ENCODE measurements at places on chromosomes 12 and 14.

GRCh38 chr12:129772501-129773493 lies 131.0 kb downstream of the TMEM132D start:
- DNase-seq = no peak

GRCh38 chr12:6093764-6094163 lies 30.7 kb downstream of the VWF start:
- DNase-seq = no peak

- DNase-seq = peak; percentile 68
These were observed 6.0 kb downstream of the DMAC2L start for GRCh38 chr14:50318031-50318626.

DNA sequence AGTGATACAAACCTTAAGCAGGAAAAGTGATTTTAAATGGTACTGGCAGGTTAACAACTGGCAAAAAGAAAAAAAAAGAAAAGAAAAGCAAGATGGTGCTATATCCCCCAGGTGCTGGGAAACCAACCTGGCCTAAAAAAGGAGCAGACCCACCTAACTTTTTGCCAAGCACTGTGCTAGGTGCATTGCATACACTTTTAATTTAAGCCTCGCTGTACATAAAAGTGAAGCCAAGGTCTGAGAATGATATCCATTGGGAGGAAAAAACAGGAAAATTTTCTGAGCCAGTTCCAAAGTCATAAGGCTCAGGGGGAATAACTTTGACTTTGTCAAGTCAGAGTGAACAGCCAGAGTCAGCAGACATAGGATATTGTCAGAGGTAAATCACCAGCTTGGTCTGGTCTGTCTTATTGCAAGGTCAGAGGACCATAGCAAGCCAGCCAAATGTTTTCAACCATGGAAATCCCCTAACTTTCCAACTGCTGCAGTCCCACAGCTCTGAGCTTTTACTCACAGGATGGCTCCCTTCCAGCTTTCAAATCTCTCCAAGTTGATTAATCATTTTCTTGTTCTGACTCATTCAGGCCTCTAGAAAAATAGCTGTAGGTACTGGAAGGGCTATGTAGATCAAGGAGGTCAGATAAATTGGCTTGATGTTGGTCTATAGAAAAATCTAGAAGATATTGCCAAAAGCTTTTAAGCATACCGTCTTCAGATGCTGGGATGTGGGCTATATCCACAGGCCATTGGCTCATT lies 412.9 kb downstream of the RAD51B start:
- peak; percentile 98 for DNase-seq

DNA sequence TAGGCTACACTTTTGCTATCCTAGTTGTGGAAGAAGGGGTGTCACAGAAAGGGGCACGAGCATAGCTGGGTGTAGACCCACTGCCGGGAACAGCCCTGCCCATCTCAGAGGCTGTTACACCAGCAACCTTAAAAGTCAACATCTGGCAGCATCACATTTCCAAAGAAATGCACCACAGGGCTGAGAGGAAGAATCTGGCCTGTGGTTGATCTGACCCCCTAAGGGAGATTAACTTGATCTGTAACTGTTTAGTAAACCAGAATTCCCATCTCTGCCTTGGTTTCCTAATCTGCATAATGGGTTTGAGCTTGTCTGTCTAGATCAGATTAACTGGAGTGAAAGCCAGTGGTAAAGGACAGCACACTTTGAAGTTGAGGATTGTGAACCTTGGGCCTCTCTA lies 1.3 kb downstream of the LRP1-AS start:
- DNase-seq = no peak

GRCh38 chr12:120381752-120382419 lies 12.9 kb upstream of the MSI1 start:
- no peak for DNase-seq

GRCh38 chr12:123907726-123908476 lies 64.7 kb downstream of the CCDC92 start:
- peak; percentile 31 for DNase-seq

- no peak for DNase-seq
These were observed 119.9 kb upstream of the PZP start for GRCh38 chr12:9328065-9328464.

DNA sequence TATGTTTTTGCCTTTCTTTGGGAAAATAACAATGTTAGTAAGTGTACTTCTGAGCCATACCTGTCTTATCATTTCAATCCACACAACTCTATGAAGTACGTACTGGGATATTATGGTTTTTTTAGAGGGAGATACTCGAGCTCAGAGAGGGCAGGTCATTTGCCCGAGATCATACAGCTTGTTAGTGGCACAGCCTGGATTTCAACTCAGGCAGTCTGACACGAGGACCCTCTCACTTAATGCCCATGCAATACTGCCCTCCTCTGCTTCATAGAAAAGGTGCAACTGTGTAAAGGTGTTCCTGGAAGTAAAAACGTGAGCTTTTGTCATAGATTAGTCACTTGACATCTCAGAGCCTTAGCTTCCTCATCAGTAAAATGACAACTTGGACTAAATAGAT lies 128.0 kb downstream of the NDUFA12 start:
- no peak for DNase-seq

- DNase-seq = no peak
These were observed 158.9 kb downstream of the CCDC91 start for GRCh38 chr12:28349196-28349595.

DNA sequence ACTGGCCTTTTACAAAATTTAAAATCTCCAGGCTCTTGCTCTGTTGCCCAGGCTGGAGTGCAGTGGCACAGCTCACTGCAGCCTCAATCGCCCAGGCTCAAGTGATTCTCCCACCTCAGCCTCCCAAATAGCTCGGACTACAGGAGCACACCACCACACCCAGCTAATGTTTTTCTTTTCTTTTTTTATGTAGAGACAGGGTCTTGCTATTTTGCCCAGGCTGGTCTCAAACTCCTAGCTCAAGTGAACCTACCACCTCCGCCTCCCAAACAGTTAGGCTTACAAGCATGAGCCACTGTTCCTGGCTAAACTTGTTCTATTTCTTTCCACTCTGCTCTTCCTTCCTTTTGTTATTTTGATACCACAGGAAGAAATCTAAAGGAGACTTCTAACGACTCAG lies 15.2 kb downstream of the SYNJ2BP start:
- DNase-seq = no peak

DNA sequence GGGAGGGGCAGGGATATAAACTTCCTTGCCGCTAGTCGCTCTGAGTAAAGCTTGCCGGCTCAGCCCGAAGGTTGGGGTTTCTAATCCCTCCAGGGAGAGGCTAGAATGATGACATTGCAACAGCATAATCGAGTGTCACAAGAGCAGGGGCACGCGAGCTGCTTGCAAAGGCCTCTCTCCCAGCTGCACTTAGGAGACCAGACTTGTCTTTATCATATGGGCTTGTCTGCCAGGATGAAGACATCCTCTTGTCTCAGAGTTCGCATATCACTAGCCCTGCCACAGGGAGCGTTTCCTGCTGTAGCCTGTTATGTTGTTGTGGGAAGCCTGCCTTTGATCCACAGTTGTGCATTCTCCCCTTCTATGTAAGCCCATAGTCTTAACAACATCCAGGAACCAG lies 180.0 kb downstream of the ESR2 start:
- DNase-seq = no peak

DNA sequence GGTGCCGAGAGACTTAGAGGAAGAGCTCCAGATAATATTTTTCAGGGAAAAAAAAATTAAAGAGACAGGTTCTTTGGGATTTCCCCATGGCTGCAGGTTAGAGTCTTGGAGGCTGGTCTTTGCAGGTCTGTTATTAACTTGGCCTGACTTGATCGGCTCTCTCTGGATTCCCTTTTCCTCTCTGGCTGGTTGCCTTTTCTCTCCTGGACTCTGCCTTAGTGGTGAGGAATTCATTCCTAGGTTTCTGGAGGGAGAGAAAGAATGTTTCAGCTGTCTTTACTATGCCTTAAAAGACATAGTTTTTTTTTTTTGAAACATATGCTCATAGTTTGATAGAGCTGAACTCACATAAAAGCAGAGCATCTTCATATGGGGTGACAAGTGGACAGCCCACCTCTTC lies 336.3 kb downstream of the BMP4 start:
- DNase-seq = no peak

- no peak for DNase-seq
These were observed 792 bp upstream of the SLC38A1 start for GRCh38 chr12:46269429-46270241.

GRCh38 chr12:50538182-50538581 lies 33.4 kb downstream of the DIP2B start:
- DNase-seq = peak; percentile 77

DNA sequence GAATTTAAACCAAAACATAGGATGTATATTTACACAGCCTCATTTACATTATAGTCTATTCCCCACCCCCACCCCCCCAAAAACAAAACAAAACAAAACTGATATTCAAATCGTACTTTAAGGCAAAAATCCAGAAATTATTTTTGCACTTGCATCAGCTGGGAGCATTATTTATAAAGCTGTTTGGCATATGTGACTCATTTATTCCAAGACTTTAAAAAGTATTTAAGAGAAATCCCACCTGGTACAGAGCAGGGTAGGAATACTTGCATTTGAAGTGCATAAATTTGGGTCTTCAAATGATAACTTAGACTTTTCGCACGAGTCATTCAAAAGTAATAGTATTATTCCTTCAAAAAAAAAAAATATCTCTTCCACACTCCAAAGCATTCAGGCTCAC lies 1.1 kb downstream of the KLHL28 start:
- DNase-seq = no peak

DNA sequence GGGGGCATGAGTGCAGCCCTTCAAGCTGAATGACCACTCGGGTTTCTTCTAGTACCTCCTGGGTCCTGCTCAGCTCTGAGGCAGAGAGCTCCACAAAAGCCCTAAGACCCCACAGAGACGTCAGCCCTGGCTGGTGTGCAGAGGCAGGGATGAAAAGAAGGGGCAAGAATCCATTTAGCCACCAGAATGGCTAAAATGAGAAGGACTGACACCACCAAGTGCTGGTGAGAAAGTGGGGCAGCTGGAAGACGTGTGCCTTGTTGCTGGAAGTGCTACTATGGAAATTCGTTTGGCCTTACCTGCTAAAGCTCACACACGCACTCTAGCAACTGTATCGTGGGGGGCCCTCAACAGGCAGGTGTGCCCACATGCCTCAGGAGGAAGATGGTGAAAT lies 26.7 kb downstream of the RILPL1 start:
- DNase-seq = no peak

DNA sequence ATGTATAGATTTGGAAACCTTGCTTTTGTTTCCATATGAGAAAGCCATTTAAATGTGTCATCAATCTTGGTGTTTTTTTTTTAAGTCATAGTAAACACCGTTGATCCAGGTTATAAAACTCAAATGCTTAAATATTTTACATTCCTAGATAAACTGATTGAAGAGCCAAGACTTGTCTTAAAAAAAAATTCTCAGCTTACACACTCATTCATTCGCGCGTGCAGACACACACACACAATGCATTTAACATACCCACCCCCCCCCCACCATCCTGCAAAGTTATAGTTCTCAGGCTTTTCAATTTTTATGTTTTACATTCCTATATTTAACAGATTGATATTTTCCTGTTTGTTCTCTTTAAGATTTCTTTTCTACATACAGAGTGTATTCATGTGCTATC lies 536.4 kb downstream of the PRKD1 start:
- no peak for DNase-seq

DNA sequence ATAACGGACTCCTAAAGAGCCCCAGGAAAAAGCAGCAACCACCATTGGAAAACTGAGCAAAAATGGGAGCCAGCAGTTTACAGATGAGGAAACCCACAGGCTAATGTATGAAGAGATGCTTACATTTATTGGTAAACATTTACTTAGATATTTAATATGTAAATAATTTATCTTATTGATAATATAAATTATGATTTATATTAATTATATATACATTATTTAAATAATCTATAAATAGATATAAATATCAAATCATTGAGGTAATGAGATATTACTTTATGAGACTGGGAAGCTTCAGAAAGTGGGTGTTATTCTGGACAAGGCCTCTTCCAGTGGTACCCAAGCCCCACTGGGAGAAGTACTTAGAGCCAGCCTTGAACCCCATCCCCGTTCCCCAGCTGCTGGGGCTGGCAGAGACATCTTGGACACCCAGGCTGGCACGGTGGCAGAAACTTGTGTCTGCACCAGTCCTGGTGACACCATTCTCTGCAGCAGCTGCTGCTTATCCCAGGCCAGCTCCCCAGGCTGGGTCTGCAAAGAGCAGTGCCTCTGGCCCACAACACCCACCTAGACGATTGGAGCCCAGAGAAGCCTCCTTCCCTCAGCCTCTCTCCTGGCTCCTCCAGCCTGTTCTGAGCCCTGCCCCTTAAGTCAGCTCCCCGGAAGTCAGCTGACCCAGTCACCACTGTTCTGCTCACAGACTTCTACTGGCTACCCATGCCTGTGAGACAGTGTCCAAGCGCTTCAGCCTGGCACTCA lies 25.9 kb downstream of the ISCA2 start:
- DNase-seq = no peak

GRCh38 chr12:23564451-23565152 lies 384.9 kb downstream of the SOX5 start:
- DNase-seq = no peak

DNA sequence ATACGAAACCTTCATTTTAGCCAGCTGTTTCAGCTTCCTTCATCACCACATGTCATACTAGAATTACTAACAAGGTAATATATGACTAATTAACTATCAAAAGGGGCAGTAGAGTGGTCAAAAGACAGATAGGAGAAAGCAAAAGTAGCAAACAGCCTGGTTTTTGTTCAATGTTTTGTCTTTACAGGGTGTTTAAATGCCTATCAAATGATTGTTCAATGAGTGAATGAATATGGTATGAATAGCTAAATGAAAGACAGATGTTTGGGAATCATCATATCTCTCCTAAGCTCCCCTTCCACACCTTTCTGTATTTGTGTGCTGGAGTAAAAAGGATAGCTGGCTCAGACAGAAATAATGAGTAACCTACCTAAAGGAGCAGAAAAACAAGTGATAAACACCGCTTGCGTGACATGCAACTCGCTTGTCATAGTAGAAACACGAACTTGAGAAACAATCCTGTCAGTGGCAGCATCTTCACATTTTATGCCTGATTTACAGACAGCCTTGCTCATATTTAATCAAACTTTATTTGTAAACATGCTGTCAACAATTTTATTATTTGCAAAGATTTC lies 34.2 kb downstream of the ABCC9 start:
- no peak for DNase-seq

- DNase-seq = peak; percentile 81
These were observed 61.5 kb downstream of the SPATS2 start for GRCh38 chr12:49428793-49429192.
